ENCODE measurements at places on chromosomes 7 and 10.

DNA sequence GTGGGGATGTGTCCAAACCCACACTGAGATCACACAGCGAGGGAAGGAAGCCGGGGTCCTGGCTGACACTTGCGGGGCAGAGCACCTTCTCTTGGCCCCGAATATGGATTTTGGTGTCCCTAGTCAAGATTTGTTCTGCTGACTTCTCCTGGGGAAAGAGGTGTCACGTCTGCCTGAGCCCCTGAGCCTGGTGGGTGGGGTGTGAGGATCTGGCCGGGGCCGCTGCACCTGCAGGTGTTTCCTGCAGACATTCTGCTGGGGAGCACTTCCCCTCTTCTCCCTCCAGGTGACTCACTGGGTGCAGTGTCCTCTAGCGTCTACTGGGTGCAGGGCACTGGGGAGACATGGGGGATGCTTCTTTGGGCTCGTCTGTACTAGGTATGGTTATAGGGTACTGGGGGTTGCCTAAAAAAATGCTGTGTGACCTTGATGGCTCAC, 99.2 kb downstream of the GRK5 start:
- DNase-seq = peak; percentile 43

DNA sequence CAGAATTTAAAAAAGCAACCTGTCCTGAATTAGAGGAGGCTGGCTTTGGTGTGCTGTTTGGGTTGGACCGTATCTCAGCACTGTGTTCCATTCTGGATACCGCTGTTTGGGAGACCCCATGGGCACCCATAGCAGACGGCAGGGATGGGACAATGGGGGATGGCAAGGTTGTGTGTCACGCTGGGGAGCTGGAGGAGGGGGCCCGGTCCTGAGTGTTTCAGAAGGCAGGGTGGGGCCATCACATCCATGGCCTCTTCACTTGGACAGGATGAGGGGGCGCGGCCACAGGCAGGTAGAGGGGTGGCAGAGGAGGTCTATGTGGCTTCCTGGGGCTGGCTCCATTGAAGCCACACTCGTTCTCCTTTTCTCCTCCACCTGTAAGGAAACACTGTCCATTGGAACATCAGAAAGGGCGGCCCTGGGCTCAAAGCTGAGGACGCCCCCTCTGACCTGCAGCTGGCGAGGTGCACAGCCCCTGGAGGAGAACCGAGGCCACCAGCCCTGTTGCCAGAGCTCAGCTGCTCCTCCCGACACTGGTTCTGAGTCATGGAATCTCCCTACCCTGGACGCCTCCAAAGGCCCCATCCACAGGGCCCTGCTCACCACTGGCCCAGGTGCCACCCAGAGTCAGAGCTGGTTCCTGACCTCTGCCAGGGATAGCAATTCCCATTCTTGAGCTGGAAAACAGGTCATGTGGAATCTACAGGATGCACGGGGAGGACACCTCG, 587.3 kb downstream of the DNAJB6 start:
- DNase-seq = no peak

DNA sequence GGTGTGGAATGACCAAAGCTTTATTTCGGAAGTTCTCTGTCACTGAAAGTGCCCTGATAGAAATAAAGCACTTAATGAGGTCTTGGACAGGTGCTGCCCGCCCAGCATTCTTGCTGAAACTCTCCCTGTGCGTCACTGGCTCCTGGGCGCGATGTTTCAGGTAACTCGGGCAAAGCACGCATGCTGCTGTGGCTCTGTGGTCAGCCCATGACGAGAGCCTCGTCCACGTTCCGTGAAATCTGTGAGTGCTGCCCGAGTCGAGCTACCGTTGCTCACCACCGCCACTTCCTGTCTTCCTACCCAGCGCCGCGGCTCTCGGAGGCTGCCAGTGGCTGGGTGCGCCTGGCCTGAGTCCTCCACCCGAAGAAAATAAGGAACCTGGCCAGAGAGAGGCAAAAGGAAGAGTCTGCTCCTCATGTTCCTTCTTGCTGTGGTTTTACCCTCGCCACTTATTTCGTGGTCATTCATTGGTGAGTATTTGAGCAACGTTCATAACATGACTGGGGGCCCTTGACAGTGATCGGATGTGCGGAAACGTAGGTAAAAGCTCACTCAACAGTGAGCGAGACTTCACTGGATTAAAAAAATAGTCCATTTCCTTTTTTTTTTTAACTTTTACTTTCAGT, 95.5 kb downstream of the MAP3K8 start:
- peak; percentile 69 for DNase-seq

- DNase-seq = no peak
Measured at GRCh38 chr10:60871215-60871614, 72.8 kb downstream of the RHOBTB1 start.

Data from stimulated activated CD8-positive, alpha-beta memory T cell treated with anti-CD3 and anti-CD28 coated beads, Interleukin-2, amount 100 ng/mL, for 48 hours (primary cell).